ENCODE measurements at places on chromosomes 12 and 14.

DNA sequence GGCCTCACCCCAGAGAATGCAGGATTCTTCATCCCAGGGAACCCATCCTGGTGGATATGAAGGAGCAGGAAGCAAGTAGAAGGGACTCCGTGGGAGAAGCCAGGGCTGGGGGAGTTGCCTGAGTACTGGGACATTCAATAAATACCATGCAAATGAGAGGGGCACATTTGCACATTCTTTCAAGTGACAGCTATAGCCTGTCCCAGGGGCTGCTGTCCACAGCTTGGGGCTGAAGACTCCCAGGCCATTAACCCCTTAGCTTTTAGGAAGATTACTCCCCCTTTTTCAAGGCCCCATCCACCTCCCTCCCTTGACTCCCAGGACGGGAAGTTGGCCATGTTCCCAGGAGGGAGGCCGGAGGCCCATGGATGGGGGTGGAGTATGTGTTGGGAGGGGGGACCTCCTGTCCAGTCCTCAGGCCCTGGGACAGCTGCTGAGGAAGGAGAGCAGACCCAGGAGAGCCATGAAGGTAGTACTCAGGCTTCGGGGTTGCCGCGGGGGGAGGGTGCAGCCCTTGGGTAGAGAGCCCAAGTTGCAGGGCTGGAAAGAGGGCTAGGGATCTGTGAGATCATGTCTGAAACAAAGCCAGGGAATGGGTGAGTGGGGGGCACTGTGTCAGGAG, 974 bp upstream of the TNS2 start:
- DNase-seq: no peak

DNA sequence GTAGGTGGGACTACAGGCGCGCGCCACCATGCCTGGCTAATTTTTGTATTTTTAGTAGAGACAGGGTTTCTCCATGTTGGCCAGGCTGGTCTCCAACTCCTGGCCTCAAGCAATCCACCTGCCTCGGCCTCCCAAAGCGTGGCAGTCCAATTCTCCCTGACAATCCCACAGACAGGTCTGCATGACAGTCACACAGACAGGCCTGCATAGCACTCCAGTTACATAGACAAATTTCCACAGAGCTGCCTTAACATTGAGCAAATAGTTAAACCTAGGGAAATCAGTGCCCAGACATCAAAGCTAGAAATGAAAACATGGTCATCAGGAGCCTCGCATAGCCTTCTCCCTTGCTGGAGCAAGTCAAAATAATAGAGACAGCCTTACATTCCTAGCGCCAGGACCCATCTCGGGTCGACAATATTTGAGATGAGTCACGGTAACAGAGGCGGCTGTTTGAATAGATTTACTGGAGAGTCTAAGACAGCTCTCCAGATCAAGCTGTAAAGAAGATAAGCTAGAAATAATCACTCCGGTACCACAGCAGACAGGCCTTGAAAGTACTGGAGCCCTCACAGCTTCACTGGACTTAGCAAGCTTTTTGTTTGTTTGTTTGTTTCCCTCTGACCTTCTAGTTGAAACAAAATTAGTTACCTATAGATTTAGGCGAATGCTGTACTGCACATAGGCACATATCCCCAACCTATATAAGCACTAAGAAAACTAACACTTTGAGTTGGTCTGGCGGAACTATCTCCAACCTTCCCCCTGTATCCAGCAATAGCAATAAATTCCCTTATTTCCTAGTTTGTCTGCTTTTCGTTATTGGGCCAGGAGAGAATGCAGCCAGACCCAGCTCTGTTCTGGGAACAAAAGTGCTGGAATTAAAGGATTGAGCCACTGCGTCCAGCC, 23.8 kb upstream of the PYROXD1 start:
- no peak for DNase-seq

- DNase-seq: no peak
Measured at GRCh38 chr12:124160097-124160756, 134.7 kb upstream of the RFLNA start.

- DNase-seq: no peak
Measured at GRCh38 chr12:113292091-113292490, 42.8 kb downstream of the SLC8B1 start.

GRCh38 chr14:26528415-26529182, 69.2 kb downstream of the NOVA1 start:
- no peak for DNase-seq

GRCh38 chr14:58787592-58787991, 149.8 kb downstream of the DACT1 start:
- no peak for DNase-seq

GRCh38 chr12:63888908-63889635, 44.6 kb downstream of the SRGAP1 start:
- no peak for DNase-seq

- no peak for DNase-seq
Measured at GRCh38 chr12:5460817-5461216, 28.9 kb downstream of the NTF3 start.

DNA sequence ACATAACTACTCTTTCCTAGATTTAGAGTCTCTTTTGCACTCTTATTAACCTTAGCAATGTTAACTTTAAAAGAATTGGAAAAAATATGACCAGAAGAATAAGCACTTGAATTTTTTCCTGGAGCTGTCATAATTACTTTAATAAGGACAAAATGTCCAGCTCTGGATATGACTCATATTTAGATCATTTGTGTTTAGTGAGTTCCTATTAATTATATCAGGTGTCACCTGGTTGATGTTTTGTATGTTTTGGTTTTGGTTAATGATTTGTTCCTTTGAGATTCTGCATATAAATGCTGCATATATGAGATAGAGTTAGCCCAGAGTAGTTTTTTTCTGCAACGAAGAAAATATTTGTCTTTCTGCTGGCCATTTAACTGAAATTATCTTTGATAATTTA, 5.1 kb downstream of the CLECL1 start:
- no peak for DNase-seq

GRCh38 chr12:105223352-105223845, 12.6 kb downstream of the APPL2 start:
- no peak for DNase-seq

GRCh38 chr14:100383727-100384158, 60.6 kb downstream of the SLC25A47 start:
- DNase-seq: peak; percentile 84

DNA sequence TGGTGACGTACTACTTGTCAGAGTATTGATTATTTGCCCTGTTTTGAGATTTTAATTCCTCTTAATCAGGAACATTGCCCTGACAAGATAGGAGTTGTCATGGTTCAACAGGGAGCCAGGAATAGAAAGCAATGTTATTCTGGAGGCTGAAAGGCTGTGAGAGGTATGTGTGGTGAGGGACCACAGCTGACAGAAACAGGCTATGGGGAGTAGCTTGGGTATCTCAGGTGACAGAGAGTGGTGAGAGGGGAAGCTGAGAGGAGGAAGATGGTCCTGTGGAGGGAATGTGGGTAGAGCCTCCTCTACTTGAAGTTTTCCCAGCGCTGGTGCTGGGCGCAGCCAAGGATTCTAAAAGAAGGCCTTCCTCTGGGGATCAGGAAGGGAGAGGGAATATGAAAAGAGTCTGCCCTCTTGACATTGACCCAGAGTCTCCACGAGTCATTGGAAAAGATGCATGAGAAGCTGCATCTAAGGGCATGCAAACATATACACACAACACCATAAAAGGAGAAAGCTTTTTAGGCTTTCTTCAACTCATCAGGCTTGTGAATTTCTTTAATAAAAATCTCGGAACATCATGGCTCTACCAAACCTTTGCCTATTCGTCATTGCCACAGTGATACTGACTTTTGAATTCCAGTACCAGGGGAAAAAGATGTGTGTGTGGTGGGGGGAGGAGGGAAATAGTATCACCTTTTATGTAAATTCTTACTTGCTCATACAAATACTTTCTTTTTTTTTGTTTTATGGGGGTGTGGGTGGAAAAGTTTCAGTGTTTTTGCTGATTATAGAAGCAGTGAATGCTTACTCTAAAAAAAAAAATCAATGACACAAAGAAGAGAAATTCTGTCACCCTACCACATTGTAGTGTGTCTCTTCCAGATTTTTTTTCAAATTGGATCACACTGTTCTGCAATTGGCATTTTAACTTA, 39.9 kb upstream of the DHRS7 start:
- no peak for DNase-seq

GRCh38 chr14:22656945-22657731, 13.0 kb upstream of the OR6J1 start:
- DNase-seq: no peak

Data from NCI-H524 (cell line).